ENCODE measurements at places on chromosomes 7 and 10. TPM values are rescaled to one million over a fixed set of nuclear protein-coding genes. Genes with fewer than 3 reads are reported as not detected.

The IDI2 gene
- total RNA-seq, result not detected

The POU6F2 gene
- not detected for total RNA-seq

The CUBN gene
- total RNA-seq, result 5.7 TPM

The MMP21 gene
- not detected for total RNA-seq

The ZNF727 gene
- total RNA-seq, result 6.1 TPM

The CPA1 gene
- 8.1 TPM for total RNA-seq

The CALHM1 gene
- total RNA-seq, result not detected

The NPFFR1 gene
- total RNA-seq, result not detected

The SPDYE3 gene
- total RNA-seq, result not detected

DNA sequence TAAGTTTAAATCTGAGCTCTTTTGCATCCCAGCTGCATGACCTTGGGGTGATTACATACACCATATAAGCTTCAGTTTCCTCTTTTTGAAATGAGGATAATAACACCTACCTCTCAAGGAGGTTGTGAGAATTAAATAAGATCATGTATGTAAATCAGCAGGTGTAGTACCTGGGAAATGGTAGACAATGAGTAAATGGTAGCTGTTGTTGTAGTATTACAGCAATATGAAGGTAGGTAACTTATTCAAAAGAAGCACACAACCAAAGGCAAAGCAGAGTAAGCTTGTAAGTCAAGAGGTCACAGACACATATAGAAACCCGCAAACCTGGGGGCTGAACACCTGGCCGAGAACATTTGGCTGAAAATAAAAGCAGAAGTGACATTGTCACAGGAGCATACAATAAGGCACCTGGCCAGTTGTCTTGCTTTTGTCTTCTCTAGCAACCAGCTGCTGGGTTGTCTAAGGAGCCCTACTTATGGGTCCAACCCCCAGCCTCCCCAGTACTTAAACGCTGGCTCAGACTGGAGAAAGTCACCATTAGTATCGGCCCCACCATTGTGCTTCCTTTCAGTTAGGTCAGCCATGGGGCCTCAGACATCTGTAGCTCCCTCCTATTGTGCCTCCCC lies 203.6 kb upstream of the MKLN1 start:
- no peak for DNase-seq

- no peak for DNase-seq
Observed at GRCh38 chr7:108384716-108385483, 71.3 kb downstream of the NRCAM start.

DNA sequence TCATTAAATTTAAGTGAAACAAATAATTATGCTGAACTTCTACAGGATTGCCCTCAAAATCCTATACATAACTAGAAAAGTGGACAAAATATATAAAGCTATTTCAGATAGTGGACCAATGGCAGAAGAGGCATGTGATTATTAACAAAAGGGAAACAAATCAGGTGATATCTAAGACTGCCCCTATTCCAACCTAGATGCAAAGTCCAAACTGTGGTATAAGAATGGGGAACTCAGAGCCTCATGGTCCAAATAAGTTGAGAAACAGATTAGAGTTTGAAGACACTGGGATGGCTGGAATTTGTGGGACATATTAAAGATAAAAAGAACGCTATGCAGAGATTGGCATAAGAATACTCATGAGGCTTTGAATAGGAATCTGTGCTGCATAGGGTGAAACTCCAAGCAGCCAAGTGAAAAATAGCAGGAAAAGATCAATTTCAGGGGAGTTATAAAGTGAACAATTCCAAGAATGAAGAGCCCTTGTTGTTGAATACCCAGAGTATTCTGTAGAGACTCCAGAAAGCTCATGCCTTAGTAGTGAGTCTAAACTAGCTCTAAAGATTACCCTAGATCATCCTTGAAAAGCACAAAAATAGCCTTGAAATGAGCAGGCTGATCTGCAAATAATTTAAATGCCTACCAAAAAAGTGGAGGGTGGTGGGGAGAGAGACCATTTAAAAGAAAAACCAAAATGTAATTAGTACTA lies 152.4 kb downstream of the IMMP2L start:
- no peak for DNase-seq

DNA sequence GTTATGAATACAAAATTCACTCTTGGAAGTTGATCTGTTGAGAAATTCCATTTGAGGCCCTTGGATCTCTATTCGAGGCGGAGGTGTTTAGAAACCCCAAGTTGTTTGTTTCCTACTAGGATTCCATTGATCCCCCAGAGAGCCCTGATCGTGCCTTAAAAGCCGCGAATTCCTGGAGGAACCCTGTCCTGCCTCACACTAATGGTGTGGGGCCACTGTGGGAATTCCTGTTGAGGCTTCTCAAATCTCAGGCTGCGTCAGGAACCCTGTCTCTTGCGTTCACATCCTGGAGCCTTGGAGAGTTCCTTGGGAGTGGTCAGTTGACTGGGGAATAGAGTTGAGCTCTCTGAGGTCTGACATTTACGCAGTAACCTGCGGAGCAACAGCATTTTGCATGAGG lies 1.2 kb downstream of the CFAP69 start:
- DNase-seq, result no peak

DNA sequence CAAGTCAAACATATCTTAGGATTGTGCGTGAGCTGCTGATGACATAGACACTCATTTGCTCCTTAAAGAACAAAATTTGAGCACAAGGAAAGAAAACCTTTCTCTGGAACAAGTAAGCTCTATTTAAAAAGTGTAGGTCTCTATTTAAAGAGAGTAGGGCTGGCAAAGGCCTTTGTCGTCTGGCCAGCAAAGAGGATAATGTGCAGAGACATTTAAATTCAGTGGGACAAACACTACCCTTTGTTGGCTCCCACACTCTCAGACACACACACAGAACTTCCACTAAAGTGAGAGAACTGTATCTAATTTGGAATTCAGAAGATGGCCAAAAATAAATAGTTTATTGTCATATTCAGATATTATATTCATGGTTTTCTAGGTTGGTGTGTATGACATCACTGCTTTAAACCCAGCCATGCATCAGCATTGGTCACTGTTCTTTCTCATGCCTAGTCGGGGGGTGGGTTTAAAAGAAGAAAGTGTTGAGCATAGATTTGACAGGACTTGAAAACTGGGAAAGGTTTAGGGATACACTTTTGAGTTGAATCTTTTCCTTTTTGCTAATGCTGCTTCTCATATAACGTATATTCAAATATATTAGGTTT lies 49.5 kb upstream of the HDAC9 start:
- DNase-seq, result no peak

GRCh38 chr10:82813856-82814255 lies 938.9 kb downstream of the NRG3 start:
- DNase-seq, result no peak

DNA sequence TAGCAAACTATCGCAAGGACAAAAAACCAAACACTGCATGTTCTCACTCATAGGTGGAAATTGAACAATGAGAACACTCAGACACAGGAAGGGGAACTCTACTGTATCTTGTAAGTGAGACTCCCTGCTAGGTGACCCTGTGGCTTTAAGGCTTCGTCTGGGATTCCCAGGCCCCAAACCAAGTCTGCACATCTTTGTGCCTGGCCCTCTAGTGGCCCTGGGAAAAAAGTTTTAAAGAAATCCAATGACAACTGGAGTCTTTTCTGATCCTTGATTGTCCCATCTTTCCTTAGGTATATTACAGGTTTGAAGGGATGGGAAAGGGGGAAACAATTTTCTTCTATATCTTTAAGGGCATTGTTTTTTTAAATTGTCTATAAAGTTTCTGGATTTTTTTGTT lies 10.6 kb upstream of the LIPM start:
- no peak for DNase-seq

DNA sequence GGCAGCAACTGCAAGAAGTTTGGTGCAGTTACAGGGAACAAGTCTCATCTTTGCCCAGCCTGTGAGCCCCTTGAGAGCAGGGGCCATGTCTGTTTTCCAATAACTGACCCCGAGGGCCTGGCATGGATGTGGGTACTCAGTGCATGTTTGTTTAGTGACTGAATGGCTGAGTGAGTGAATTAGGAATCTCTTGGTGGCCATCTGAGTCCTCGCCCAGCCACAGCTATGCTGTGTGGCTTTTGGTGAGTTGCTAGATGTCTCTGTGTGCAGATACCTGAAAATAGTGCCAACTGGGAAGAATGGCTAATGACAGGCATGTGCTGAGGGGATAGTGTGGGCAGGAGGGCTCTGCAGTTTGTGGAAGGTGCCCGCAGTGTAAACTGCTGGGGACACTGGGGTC lies 54.4 kb upstream of the PCBD1 start:
- no peak for DNase-seq

DNA sequence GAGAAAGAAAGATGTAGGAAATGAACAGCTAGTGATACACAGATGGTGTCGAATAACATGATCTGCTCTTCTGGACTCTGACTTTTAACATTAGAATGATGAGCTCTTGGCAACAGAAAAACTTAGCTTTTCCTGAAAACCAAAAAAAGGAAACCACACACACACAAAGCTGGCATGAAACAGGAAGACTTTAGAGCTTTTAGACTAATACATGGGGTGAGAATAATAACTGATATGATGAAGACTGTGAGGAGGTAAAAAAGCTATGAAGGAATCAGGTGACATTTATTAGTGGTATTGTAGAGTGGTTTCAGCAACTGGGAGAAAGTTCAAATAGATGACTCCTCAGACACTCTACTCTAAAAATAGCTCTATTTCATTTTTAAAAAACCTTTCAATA lies 491.9 kb downstream of the PARD3 start:
- no peak for DNase-seq

- DNase-seq, result no peak
Observed at GRCh38 chr7:69603351-69603750, 5.1 kb downstream of the AUTS2 start.

GRCh38 chr7:10860516-10860915 lies 113.2 kb upstream of the PHF14 start:
- no peak for DNase-seq

GRCh38 chr10:16632996-16633395 lies 111.3 kb upstream of the C1QL3 start:
- DNase-seq, result no peak

DNA sequence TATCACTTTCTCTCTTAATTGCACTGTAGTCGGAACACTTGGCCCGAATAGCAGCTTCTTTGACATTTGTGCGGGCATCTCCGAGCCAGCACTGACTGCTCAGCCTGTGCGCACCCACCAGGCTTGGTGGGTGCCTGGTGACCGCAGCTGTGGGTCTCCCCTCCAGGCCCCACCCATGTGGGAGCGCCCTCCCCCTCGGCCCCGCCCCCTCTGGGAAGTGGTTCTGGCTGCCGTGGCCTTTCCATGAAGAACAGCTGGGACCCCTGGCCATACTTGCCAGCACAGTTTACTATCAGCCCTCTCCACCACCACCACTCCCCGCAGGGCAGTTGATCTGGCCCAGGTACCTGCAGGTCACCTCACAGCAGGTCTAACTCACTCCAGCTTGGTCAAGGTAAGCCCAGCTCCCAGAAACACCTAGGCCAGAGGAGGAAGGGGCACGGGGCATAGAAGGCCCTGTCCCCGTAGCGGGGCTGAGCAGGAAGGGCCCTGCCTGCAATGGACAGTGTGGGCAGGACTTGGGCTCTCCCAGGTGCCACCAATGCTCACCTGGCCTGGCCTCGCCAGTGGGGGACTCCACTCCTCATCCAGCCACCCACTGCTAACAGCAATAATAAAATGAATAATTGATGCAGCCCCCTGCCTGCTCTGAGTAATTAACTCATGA lies 5.8 kb downstream of the RASGEF1A start:
- DNase-seq, result peak; percentile 61

GRCh38 chr10:132668048-132668394 lies 117.9 kb downstream of the NKX6-2 start:
- DNase-seq, result peak; percentile 9

DNA sequence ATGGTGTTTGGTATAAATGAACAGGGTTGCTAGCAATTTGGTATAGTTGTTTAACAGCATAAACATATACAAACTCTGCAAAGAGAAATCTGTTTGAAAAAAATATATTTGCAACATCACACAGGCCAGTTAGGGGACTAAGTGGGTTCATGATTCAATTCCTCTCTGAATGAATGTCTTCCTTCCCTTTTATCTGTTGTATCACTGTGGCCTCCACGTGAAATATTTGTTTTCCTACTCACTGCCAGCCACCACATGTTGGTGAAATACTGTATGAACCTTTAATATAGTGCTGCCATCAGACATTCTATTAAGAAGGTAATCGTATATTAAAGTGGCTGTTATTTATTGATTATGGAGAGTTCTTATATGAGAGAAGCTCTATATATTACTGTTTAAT lies 157.0 kb downstream of the ARID5B start:
- DNase-seq, result no peak

GRCh38 chr10:63865210-63865609 lies 344.0 kb downstream of the REEP3 start:
- DNase-seq, result no peak

DNA sequence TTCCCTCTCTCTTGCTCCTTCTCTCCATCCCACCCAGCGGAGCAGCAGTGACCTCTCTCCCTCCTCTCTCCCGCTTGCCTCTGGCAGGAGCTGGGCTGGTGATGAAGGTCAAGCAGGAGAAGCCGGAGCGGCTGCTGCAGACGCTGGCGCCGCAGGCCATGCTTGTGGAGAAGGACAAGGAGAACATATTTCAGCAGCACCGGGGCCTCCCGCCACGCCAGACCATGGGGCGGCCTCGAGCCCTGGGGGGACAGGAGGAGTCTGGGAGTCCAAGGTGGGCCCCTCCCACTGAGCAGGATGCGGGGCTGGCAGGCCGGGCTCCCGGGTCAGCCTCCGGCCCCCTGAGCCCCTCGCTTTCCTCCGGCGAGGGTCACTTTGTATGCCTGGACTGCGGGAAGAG lies 17.3 kb downstream of the ZNF775 start:
- no peak for DNase-seq

DNA sequence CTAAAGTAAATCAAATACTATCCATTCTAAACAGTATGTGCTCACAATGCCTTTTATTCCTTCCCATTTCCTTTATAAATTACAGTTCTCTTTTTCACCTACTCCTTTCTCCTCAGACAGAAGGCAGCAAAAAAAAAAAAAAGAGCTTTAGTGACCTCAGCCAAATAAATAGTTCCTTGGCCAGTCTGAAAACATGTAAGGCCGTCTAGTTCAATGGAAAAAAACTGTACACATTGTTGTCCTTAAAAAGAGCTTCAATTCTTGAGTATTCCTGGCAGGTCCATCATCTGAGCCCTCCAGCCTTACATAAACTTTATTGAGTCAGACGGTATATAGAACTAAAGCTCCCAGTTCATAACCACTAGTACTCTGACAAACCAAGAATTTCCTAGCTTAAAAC lies 185.4 kb downstream of the CACNA2D1 start:
- no peak for DNase-seq

DNA sequence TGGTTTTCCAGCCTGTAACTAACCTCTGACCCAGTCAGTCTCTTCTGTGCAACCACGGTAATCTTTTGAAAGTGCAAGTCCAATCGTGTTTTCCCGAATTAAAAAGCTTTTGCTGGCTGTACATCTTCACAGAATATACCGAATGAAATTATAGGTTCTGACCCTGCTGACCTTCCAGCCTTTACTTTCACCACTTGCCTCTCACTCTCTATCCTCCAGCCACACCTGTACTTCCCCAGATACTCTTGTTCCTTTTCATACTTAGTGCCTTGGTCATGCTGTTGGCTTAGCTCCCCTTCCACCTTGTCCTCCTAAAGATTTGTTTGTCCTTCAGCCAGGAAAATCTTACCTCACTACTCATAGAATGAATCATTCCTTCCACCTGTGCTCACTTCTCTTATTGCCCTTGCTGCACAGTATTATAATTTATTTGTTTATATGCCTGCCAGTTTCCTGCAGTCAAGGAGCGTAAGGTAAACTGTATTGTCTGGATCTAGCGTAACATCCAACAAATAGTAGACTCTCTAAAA lies 2.3 kb upstream of the PNPLA8 start:
- no peak for DNase-seq

- DNase-seq, result peak; percentile 55
Observed at GRCh38 chr7:31096198-31096876, 44.2 kb downstream of the ADCYAP1R1 start.

- no peak for DNase-seq
Observed at GRCh38 chr10:121418126-121418777, 180.0 kb downstream of the FGFR2 start.

Data from spleen (tissue), 13 donors.